ENCODE measurements at places on chromosomes 6 and 20.

- H3K4me1 ChIP-seq: no peaks in the 10 kb centered on the region
- no peak overlapping the region for H3K4me3 ChIP-seq
- no peaks in the 10 kb centered on the region for H3K36me3 ChIP-seq
- H3K27ac ChIP-seq: no peak overlapping the region
- DNase-seq: no peak
Measured at GRCh38 chr6:164164876-164165275, 750.4 kb downstream of the QKI start.

DNA sequence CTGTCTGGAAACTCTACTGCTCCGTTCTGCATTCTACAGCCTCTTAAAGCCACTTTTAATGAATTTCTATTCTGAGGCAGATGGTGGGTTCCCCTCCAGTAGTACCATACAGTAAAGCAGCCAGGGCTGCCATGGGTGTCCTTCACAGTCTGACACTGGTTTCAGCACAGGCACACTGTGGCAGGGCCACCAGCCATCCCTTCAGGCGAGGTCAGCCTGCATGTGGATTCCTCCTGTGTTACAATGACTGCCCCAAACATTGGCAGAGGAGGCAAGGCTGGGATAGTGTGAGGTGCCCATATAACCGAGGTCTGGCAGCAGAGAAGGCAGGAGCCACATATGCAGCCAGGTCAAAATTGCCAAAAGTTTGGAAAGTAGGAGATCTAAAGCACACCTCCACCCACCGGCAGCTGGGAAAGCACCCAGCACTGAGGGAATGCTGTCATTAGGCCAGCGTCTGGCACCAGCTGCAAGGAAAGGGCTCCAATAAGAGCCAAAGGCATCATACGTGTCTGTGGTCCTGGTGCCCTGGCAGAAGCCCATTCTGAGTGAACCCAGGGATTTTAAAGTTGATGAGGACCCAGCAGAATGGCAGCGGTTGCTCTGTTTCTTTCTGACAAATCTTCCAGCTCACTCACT lies 24.0 kb downstream of the STK35 start:
- peaks cover 30% of the 10 kb centered on the region for H3K36me3 ChIP-seq
- H3K27me3 ChIP-seq: no peaks in the 10 kb centered on the region
- peaks cover 67% of the 10 kb centered on the region for H3K4me1 ChIP-seq
- no peak overlapping the region for H3K27ac ChIP-seq
- H3K4me3 ChIP-seq: no peak overlapping the region
- no peak for DNase-seq

DNA sequence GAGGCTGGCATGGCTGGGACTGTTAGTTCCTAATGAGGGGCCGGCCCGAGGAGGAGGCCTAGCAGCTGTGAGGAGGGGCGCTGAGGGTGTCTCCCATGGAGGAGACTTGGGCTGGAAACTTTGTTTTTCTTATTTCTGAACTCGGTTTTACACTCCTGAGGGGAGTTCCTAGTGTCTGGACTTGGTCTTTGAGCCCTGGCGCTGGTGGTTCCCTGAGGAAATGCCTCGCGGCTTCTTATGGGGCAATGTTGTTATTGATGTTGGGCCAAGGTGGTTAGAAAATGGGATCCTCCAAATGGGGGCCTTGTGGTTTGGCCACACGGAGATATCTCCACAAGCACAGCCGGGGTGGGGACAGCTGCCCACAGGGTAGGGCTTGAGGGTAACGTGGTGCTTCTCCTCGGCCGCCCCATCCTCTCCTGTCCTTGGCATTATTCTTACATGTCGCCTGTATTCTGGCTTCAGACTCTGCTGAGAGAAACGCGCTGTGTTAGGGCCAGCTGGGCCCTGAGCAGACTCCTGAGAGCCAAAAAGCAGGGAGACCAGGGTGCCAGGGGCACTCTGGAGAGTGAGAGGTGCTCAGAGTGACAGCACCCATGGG lies 136.9 kb downstream of the FOXO3 start:
- no peaks in the 10 kb centered on the region for H3K4me1 ChIP-seq
- no peak overlapping the region for H3K27ac ChIP-seq
- peaks cover 1% of the 10 kb centered on the region for H3K36me3 ChIP-seq
- H3K27me3 ChIP-seq: no peaks in the 10 kb centered on the region

GRCh38 chr20:7333841-7334240 lies 566.4 kb downstream of the BMP2 start:
- H3K36me3 ChIP-seq: no peaks in the 10 kb centered on the region
- no peak overlapping the region for H3K4me3 ChIP-seq
- H3K27ac ChIP-seq: no peak overlapping the region
- H3K4me1 ChIP-seq: no peaks in the 10 kb centered on the region

DNA sequence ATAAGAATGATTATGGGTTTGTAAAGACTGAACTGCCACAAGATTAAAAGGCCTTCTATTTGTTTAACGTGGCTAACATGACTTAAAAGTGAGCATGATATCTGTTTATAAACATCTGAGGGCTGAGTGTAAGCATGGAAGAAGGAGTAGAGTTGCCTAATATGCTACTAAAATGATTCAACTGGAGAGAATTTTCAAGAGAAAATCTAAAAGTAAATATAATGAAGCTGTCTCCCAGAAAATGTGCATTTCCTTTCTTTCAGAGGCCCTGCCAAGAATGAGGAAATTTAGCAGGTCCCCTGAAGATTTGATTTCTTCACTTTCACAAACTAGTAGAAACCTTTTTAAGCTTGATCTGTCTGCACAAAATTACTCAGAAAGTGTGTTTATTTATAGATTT lies 4.2 kb upstream of the EYA4 start:
- H3K4me1 ChIP-seq: peaks cover 3% of the 10 kb centered on the region
- H3K36me3 ChIP-seq: no peaks in the 10 kb centered on the region
- no peak for DNase-seq
- H3K27ac ChIP-seq: no peak overlapping the region
- no peak overlapping the region for H3K4me3 ChIP-seq
- H3K27me3 ChIP-seq: peaks cover 23% of the 10 kb centered on the region

DNA sequence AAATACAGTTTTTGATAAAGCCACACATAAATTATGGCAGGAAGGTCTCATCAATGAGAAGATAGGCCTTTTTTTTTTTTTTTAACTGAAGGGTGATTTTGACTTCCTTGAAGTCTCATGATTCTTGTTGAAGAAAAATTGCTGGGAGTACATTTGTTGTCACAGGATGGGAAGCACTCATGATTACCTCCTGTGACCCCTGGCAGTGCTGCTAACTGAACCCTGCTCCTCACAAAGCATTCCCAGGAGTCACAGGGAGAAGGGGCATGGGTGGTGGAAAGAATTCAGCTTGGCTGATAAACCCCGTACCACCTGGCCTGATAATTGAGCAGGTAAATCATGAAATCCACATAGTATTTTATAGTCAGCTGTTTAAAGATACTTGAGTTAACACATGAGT lies 86.9 kb downstream of the CD109 start:
- no peak overlapping the region for H3K27ac ChIP-seq
- no peak for DNase-seq
- no peak overlapping the region for H3K4me3 ChIP-seq

DNA sequence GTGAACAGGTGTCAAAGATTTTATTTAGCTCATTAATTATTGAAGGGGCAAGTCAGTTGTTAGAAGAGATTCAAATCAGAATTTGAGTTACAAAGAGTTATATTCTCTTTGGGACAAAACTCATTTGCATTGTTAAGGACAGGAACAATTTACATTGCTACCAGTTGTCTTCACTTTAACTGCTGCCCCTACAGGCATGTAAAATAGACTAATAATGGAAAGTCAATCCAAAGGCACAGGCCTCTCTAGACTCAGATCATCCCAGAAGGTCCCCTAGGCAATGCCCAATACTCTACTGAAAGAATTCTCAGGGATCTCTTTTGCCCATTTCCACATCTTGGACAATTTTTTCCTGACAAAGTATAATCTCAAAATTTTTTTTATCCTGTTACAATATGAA lies 95.7 kb downstream of the SCP2D1 start:
- H3K36me3 ChIP-seq: no peaks in the 10 kb centered on the region
- DNase-seq: no peak
- H3K4me1 ChIP-seq: no peaks in the 10 kb centered on the region
